ENCODE measurements at places on chromosomes 3 and 15.

- DNase-seq = no peak
Measured at GRCh38 chr15:100787567-100788417, 91.8 kb upstream of the ALDH1A3 start.

DNA sequence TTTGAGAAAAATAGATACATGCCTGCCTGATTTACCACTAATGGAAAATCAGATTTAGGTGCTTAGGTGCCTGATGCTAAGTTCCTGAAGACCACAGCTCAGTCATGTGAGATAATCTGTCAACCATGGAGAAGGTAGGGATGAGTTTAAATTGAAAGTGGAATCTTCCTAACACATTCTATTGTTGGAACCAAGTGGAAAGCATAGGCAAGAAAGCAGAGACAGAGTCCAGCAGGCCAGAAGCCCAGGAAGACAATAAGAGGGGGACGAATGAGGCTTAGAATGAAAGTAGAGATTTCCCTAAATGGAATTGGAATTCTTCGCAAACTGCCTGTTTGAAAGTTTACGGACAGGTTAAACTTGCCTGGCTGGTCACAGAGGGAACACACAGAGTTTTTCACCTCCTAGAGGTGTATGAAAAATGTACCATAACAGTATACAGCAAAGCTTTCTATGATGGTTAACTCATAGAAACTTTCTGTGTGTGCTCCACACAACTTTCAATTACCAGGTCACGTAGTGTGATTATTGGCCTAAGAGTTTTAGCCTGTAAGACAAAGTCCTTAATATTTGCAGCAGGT is 453.8 kb upstream of the KCNMB2 start:
- DNase-seq = no peak

DNA sequence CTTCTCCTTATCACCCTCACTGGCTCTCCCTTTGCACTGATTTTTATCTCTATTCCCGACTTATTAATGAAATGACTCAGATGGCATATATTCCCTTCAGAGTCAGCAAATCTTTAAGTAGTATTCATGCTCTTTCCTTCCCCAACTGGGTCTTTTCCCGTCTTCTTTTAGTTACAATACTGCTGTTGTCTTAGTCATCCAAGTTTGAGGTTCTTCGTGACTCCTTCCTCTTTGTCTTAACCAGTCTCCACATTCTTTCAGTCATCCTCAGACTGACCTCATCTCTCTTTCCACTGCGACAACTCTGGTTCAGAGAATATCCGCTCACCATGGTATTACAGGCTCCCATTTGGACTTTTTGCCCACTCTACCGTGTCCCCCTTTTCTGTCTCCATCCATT is 12.4 kb downstream of the WDR5B start:
- no peak for DNase-seq

GRCh38 chr3:21954709-21955108 is 203.7 kb upstream of the ZNF385D start:
- no peak for DNase-seq

DNA sequence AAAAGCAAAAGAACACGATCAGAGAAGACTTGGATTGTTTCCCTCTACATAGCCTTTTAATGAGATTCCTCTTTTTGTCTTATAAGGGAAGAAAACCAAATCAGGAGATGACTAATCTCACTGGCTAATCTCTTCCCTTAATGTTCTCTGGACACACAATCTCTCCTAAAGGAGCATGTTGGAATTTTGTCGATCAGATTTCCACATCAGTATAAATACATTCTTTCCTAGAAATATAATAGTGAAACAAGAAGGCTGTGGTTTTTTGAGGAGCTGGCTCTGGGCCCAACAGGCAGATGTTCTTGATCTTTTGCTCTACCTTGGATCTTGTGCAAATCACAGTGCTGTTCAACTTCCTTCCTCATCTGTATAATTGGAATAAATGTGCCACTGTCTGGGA is 94.0 kb downstream of the GTPBP8 start:
- no peak for DNase-seq

DNA sequence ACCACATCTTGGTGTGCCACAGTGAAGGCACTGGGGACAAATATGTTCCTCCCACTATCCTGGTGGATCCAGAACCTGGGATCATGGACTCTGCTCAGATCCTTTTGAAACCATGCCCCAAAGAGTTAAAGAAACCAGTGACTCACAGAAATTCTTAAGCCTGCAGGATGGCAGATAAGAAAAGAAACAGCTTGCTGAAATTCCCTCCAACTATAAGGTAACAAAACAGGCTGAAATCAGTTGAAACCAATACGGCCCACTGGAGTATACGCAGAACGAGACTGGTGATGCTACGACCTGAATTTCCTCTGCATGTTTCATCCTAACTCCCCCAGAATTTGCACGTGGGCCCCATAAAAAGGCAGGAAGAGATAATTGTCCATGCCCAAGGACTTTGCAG is 209.6 kb downstream of the TJP1 start:
- no peak for DNase-seq

GRCh38 chr15:68052431-68052830 is 1.7 kb upstream of the PIAS1 start:
- no peak for DNase-seq

GRCh38 chr3:89698208-89698830 is 590.9 kb downstream of the EPHA3 start:
- no peak for DNase-seq

- no peak for DNase-seq
Measured at GRCh38 chr3:117084277-117084676, 374.7 kb downstream of the TUSC7 start.

DNA sequence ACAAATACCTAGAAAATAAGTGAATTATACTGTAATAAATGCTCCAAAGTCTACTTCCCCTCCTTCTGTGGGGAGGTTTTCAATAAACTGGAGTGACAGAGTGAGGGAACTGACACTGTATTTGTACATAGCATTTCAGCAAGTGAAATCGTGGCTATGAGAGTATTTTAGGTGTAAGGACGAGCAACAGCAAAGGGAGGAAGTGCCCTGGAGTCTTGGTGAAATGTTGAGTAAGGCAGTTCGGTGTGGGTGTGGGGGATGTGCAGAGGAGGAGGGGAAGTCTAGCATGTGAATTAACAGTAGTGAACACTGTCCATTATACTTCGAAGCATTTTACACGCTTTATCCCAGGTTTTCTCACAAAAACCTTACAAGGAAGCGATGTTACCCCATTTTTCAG is 18.1 kb upstream of the P2RY13 start:
- DNase-seq = no peak

DNA sequence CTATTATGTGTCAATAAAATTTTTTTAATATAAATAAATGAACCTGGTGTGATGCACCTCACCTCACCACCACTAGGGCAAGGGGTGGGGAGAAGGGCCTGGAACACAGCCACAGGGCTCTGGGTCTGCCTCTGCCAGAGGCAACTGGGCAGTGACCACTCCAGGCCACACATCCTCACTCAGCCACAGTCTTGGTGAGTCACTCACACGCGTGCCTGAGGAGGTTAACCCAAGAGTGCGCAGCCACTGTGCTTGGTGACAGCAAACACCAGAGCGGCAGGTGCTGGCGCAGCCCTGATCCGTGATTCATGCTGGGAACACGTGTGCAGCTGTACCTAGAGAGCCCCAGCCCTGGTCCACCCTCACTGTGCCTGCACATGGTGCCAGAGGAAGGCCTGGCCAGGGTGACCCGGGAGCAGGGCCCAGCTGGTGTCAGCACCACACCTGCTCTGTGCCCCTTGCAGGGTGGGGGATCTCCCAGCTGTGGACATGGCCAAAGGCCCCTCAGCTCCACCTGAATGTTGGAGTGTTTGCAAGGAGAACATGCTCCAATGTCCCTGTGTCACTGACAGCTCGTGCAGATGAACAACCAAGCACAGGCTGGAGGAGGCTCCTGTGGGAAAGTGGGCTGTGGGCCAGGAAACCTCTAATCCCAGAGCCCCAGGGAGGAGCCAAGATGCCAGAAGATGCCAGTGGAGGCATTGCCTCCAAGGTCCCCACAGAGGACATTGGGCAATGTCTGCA is 2.1 kb downstream of the SLC41A3 start:
- no peak for DNase-seq

- no peak for DNase-seq
Measured at GRCh38 chr3:26591926-26592325, 30.6 kb upstream of the LRRC3B start.

DNA sequence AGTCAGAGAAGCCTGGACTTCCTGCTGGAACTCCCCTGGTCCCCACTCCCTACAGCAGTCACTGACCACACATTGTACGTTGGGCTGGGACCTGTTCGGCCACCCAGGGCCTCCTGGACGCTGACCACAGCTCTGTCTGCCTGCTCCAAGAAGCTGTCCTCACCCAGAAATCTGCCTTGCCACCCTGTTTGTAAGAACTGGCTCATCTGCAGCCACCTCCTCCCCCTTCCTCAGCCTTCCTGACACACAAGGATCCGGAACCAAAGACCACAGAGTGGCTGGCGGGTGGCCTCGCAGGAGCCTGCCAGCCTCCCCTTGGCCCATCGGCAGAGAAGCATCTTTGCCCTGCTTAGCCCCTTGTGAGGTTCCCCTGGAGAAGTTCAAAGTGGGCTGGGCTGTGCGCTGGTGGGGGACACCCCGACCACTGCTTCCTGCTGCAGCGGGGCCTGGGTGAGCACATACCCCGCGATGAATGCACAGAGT is 91.9 kb downstream of the PCSK6 start:
- no peak for DNase-seq

DNA sequence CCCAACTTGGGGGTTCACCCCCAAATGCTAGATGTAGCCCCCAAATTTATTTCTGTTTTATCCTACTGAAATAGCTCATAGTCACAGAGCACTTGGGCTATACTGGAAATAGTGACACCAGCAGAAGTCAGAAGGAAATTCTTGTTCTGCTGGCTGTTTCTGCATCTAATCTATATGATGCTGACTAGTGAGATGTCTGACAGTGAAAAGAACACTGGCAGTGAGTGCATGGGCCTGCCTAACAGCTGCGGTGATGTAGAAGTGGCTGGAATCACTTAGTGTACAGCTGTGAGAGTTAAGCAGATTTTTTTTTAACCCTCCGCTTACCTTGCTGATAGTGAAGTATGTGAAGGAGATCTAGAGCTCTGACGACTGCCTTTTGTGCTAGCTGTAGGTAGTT is 14.0 kb downstream of the TTC14 start:
- DNase-seq = no peak

GRCh38 chr15:71011503-71012155 is 103.6 kb upstream of the THSD4 start:
- no peak for DNase-seq

- DNase-seq = no peak
Measured at GRCh38 chr3:61820306-61820992, 259.1 kb downstream of the PTPRG start.

GRCh38 chr3:33645060-33645647 is 72.9 kb downstream of the CLASP2 start:
- no peak for DNase-seq

GRCh38 chr3:137746808-137747207 is 17.3 kb upstream of the SOX14 start:
- no peak for DNase-seq

- DNase-seq = no peak
Measured at GRCh38 chr3:185330644-185331043, 32.3 kb upstream of the MAP3K13 start.

DNA sequence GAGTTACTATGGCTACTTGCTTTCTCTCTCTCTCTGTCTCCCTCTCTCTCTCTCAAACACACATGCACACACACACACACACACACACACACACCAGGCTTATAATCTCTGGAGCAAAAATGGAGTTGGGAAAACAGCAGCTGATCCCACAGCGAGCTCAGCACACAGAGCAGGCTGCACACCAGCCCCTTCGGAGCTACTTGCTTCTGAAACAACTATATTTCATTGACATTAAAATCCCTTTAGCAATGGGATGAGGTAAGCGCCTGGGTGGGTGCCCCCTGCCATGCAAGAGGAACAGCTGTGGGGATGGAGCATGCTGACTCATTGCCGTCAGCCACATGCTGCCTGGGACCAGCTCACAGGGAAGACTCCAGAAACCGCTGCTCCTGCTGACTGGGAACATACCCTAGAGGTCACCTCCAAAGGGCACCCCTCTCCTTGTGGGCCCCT is 45.7 kb downstream of the B3GNT5 start:
- DNase-seq = peak; percentile 70

DNA sequence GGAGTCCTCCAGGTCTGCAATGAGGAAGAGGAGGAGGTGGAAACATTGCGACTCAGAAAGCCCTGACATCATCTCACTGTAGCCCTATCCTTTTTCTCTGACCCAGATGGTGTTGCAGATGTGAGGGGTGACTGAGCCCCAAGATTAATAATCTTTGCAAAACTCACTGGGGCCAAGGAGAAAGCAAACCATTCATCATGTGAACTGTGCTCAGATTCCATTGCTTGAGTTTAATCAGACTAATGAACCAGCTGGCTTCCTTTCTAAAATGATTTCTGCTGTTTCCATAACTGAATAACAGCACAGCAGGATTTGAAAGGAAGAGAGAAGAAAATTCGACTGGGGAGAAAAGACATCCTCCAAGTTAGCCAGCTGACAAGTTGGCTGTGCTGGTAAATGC is 13.4 kb upstream of the DGKG start:
- no peak for DNase-seq

- DNase-seq = no peak
Measured at GRCh38 chr3:146692254-146692653, 87.1 kb upstream of the PLSCR5 start.

DNA sequence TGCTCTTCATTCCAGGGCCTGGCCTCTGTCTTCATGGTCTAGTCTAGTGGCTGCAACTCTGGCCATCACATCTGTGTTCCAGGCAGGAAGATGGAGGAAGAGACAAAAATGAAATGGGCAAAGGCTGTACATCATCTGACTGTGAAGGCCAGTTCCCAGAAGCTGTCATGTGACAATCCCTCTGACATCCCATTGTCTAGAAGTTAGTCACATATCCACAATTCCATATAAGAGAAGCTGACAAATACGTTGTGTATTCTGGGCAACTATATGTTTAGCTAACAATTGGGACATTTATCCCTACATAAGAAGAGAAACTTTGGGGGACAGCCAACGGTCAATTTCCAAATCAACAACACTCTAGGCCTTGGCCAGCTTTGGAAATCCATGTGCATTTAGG is 34.5 kb upstream of the C3orf70 start:
- no peak for DNase-seq

DNA sequence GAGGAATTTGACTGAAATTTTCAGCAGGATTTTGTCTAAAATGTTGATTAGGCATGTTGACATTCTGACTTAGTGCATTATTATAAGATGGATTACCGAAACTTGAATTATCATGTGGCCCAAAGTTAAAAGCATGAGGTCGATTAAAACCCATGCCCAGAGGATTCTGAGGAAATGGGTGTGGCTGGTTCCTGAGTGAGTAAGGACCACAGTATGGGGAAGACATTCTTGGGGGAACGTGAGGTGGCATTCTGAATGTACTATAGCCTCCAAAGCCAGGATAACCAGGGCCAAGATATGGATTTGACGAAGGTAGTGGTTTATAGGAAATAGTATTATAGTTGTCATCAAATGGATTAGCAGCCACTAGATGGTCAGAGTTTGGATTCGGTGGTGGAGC is 38.7 kb upstream of the DNAAF4 start:
- no peak for DNase-seq

- no peak for DNase-seq
Measured at GRCh38 chr15:76345880-76346668, 9.5 kb downstream of the ISL2 start.

GRCh38 chr3:64440498-64440897 is 215.2 kb upstream of the PRICKLE2 start:
- DNase-seq = no peak

GRCh38 chr15:91132079-91132478 is 32.0 kb downstream of the SV2B start:
- DNase-seq = no peak

- no peak for DNase-seq
Measured at GRCh38 chr3:36792342-36792741, 28.0 kb upstream of the DCLK3 start.

GRCh38 chr3:19931180-19931692 is 2.8 kb downstream of the EFHB start:
- DNase-seq = no peak
